ENCODE measurements at places on chromosomes 2 and 18.
A peak's percentile ranks its signal among the peaks of the same experiment; 100 is the strongest.

DNA sequence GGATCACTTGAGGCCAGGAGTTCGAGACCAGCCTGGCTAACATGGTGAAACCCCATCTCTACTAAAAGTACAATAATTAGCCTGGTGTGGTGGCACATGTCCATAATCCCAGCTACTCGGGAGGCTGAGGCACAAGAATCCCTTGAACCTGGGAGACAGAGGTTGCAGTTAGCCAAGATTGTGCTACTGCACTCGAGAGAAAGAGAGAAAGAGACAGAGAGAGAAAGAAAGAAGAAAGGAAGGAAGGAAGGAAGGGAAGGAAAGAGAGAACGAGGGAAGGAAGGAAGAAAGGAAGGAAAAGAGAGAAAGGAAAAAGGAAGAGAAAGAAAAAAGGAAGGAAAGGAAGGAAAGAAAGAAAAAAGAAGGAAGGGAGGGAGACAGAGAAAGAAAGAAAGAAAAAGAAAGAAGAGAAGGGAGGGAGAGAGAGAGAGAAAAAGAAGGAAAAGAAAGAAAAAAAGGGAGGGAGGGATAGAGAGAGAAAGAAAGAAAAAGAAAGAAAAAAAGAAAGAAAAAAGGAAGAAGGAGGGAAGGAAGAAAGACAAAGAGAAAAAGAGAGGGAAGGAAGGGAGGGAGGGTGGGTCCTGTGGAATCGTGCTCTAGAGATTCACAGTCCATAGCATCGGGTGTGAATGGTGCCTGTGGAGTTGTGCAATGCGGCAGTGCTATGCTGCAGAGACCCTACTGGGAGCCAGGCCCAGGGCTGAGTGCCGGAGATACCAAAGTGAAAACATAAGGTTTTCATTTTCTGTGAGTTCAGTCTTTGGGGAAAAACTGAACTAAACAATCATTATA is 4.6 kb upstream of the SDC1 start:
- no peak for DNase-seq

DNA sequence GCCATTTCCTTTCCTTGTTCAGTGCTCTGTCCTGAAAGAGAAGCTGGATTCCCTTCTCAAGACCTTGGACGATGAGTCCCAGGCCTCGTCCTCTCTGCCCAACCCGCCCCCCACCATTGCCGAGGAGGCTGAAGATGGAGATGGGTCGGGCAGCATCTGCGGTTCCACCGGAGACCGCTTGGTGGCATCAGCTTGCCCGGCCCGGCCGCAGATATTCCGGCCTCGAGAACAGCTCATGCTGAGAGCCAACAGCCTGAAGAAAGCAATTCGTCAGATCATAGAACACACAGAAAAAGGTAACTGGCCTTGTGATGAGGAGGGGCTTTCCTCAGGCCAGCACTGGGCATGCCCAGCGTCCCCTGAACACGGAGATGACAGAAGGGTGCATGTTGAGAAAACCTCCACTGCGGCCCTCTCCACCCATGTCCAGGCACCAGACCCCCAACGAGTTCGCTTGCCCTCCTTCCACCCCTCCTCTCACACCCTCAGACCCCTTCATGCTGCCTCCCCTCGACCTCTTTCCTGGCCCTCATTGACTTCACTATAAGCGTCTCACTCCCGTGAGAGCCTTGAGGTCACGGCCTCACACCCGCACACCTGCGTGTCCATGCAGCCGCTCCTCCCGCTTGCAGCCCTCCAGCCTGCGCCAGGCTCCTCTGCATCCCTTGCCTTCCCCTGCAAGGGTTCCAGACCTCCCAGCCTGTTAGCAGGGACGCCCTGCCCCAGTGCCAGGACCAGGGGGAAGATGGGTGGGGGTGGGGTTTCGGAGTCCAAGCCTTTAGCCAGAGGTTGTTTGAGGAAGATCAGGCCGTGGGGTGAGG is 95.0 kb downstream of the DGKD start:
- no peak for DNase-seq

- no peak for DNase-seq
Measured at GRCh38 chr18:27544206-27544605, 359.1 kb upstream of the CHST9 start.

GRCh38 chr2:128157644-128158043 is 66.6 kb downstream of the UGGT1 start:
- DNase-seq, result no peak

- no peak for DNase-seq
Measured at GRCh38 chr2:201980389-201980821, 53.2 kb upstream of the FZD7 start.

DNA sequence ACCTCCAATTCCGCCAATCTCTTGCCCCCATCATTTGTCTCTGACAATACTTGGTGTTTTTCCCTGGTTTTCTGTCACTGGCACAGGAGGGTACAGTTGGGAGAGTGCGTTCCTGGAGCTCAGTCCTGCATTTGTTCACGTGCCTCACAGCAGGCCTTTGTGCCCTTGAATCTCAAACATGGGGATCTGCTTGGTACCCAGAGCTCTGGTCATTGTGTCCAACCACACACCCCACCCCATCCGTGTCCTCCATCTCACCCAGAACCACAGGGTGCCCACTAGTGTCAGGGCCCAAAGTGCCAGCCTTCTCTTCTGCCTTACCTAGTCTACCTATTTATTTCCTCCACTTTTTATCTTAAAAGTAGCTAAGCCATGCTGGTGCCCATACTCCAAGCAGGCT is 16.2 kb downstream of the GAREM2 start:
- DNase-seq, result no peak

- no peak for DNase-seq
Measured at GRCh38 chr2:24385366-24385765, 25.0 kb upstream of the ITSN2 start.

- DNase-seq, result no peak
Measured at GRCh38 chr2:44949329-44950151, 8.0 kb downstream of the SIX3 start.

DNA sequence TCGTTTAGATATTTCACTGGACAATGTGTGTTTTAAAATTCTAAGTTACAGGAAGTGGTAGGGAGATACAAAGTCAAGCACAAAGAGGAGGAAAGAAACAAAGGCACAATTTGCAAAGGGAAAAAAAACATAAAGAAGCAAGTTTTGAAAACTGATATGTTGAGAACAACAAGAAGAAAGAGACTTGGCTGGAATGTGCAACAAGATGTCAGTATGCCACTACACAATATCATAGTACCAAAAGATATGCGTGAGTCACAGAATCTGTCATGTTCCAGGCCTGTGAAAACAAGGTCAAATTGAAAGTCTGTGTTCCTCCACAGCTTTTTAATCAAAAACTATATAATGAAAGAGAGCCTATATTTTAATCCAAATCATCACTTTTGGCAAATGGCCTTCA is 12.0 kb downstream of the EXOC6B start:
- no peak for DNase-seq

DNA sequence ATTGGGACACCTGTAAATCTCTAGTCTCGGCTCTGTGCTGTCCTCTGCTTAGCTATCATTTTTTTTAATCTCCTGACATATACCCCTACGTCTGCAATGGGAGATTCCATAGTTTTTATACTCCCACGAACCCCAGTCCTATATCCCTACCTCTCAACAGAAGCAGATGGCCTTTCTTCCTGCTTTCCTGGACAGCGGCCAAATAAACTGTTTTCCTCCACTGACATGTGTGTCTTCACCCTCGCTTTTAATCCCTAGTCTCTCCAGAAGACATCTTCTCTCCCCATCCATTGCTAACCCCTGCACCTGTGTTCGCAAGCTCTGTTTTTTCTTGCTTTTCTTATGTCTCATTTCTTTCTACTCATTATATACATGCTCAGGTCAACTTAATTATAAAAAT is 395.4 kb downstream of the EPHA4 start:
- DNase-seq, result no peak

DNA sequence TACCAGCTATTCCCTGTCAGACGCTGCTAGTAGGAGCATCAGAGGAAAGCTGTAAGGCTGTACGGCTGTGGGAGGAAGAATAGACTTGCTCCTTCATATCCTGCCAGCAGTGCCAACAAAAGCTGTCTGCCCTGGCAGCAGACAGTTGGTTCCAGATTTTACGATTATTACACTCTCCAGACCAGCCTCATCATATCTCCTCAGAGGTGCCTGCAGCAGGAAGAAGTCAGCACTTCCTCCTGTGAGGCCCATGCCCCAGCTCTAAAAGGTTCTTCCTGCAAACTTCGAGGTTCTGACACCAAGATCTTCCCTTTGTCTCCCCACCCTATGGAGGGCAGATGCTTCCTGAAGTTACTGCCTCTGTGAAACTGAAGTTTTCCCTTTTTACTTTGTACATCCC is 537.7 kb upstream of the PKDCC start:
- DNase-seq, result no peak

GRCh38 chr2:152716805-152717227 is 445 bp downstream of the PRPF40A start:
- DNase-seq, result peak; percentile 24

GRCh38 chr2:197307933-197308521 is 2.6 kb downstream of the ANKRD44 start:
- DNase-seq, result peak; percentile 66

- DNase-seq, result no peak
Measured at GRCh38 chr2:148607566-148607965, 37.0 kb upstream of the EPC2 start.

DNA sequence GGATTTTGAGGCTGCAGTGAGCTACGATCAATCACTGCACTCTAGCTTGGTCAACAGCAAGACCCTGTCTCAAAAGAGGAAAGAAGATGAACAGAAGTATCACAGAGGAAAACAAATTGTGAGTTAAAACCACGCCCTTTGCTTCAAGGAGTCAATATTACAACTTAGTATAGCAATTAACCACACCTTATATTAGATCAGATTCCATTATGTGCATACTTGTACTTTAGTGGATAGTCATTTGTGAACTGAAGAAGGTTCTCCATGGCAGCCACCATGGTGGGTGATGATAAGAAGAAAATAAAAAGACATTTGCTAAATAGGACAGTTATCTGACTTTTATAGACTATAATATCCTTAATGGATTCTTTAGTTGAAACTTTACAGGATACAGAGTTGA is 72.3 kb upstream of the EFEMP1 start:
- no peak for DNase-seq

DNA sequence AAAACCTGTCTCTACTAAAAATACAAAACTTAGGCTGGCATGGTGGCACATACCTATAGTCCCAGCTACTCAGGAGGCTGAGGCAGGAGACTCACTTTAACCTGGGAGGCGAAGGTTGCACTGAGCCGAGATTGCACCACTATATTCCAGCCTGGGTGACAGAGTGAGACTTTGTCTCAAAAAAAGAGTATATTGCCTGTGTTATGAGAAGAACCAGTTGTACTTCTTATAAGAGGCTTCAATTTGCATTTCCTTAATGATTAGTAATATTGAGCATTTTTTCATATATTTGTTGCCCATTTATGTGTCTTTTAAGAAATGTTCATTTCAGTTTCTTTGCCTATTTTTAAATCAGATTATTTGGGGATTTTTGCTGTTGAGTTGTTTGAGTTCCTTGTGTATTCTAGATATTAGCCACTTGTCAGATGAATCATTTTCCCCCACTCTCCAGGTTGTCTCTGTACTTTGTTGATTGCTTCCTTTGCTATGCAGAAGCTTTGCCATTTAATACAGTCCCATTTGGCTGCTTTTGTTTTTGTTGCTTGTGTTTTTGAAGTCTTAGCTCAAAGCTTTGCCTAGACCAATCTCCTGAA is 75.8 kb upstream of the LRPPRC start:
- no peak for DNase-seq

DNA sequence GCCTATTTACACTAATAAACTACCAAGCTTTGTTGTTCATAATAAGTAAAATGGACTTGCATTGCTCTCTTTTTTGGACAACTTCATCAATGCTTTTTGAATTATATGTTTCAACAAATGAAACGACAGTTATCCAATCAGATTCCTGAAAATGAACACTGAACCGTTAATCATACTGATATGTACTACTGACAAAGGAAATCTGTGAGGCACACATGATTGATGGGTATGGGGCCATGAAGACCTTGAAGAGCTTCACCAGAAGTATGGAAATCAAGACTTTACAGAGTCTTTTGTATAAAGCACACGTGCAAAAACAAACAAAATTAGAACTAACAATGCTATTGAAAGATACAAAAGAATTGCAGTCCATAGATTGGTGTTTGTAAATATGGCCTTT is 51.2 kb downstream of the HNMT start:
- DNase-seq, result no peak

- DNase-seq, result no peak
Measured at GRCh38 chr2:134146161-134146560, 107.7 kb upstream of the MGAT5 start.

DNA sequence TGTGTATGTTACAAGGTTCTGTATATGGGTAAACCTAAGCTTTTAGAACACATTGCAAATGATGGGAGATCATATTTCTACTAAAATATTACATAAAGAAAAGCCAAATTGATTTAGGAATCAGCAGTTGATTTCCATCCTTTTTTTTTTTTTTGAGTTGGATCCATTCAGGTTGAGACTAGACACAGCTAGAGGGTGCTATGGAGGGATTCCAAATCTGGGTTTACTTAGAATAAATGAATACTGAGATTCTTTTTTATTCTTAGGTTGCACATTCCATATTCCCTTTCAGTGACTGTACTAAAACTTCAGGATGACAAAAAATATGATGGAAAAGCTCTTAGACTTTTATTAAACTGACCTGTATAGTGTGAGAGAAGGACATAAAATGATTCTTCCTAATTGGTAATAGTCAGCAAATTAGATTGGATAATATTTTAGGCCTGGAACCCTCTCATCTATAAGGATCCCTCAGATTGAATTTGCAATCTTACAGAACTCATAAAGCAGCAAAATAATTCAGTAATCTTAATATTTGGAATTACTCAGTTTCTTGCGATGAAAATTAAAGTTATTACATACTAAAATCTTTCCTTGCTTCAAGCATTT is 183.3 kb upstream of the SESTD1 start:
- no peak for DNase-seq

GRCh38 chr2:76381624-76382023 is 670.9 kb upstream of the GCFC2 start:
- DNase-seq, result no peak

- no peak for DNase-seq
Measured at GRCh38 chr18:8732442-8733360, 27.3 kb downstream of the MTCL1 start.

DNA sequence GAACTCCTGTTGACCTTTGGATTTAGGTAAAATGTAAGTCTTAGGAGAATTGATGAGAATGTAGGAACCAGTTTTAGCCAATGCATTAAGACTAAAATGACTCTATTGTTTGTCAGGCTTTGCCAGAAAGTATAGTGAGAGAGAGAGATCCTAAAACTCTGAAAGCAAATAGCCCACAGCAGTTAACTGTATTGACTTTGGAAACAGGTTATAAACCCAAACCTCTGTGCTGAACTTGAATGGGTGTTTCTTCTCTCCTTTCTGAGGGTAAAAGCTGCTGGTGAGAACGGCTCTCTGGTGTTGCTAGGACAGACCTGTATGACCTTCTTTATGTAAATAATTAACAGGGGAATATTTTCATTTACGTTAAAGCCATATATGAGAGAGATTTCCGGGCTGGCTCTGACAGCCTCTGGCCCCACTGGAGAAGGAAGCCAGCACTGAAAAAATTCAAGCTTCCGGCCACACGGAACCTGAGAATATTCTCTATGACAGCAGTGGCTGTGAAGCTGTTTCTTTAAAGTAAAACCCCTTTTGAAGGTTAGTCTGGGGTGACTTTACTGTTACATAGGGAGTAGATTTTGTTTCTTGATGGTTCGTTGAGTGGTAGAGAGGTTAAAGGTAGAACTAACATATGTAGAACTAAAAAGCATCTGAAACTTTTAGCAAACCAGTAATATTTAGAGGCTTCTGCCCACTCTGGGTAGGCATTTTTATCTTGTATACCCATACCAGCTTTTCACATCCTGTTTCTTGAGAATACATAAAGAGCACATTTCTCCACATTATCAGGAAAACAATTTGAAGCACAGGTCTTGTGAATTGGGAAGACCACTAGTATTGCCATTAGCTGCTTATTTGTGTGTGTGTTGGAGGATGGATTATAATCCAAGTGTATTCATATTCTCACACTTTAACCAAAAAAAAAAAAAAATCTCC is 123.8 kb downstream of the SPTBN1 start:
- DNase-seq, result no peak

Measured in activated T-cell treated with anti-CD3 and anti-CD28 coated beads, Interleukin-2, amount 50 U/mL, for 72 hours (primary cell).